ENCODE measurements at places on chromosomes 1 and 21.

GRCh38 chr1:181485287-181486097 lies 2.2 kb downstream of the CACNA1E start:
- no peak for DNase-seq

DNA sequence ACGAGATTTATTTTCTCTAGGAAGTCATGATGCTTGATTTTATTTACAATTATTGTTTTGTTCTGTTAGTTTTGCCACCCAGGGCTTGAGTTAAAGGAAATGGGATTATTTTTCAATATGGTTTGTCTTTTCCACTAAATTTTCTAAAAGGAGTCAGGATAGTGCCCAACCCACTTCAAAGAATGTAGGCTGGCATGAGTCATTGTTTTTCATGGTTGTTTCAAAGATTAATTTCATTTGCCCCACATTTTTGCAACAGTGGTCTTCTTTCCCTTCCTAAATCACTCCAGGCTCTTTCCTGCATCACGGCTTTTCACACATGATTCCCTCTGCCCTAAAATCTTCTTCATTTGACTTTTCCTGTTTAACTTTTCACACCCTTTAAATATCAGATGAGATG lies 2.5 kb downstream of the SLAMF6 start:
- DNase-seq = no peak

DNA sequence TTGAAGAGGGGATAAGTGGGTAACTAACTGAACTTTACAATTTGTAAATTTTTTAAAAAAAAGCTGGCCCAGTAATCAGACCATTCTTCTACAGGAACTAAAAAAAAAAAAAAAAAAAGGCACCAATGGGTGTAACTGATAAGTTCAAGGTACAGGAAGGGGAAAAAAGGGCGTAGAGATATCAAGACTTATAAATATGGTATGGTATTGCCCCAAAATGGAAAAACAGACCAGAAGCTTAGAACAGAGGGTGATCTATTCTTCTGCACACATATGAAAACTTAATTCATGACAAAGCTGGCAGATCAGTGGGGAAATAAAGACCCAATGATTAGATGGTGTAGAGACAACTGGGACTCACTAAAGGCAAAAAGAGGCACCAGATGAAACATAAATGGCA lies 58.9 kb downstream of the LHX4 start:
- DNase-seq = no peak

DNA sequence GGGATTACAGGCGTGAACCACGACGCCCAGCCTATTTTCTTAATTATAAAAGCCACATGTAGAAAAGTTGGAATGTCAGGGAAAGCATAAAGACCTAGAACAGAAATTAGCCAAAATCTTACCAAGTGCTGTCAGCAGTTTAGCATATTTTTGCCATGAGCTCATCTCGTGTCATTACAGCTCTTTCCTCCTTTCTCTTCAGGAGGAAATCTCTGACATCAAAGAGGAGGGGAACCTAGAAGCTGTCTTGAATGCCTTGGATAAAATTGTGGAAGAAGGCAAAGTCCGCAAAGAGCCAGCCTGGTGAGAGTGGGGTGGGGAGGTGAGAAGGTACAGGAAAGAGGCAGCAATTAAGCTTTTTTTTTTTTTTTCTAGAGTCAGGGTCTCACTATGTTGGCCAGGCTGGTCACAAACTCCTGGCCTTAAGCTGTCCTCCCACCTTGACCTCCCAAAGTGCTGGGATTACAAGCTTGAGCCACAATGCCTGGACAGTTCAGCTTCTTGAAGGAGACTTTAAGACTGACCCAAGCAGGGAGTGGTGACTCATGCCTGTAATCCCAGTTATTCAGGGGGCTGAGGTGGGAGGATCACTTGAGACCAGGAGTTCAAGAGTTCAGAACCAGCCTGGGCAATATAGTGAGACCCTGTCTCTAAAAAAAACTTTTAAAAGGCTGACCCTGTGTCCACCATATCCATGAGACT lies 8.4 kb upstream of the BGLAP start:
- peak; percentile 65 for DNase-seq

GRCh38 chr21:38170704-38171682 lies 85.8 kb upstream of the KCNJ15 start:
- DNase-seq = no peak

DNA sequence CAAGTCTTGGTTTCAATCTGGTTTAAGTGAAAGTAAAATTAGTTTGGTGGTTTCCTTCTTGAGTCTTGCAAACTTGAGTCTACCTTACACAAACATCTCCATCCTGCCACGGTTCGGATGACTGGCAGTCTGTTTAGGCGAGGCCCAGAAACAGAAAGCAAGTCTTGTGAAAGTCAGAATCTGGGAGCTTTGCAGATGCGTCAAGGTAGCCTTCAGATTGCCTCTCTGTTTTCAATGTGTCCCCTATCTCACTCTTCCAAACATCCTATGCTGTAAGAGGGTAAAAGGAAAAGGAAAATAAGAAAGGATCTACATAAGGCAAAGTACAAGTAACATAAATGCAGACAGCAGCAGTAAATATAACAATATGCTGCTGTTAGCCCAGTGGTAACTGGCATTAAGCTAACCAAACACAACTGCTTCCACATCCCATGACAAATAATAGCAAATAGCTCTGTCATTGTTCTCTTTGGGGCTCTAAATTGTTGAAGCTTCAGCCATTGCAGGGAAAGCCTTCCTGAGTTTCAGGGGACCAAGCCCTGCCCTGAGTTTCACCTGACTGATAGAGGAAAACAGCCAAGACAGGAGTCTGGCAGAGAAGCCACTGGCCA lies 26.2 kb upstream of the C1orf105 start:
- no peak for DNase-seq

GRCh38 chr1:185170291-185170848 lies 13.4 kb downstream of the SWT1 start:
- DNase-seq = no peak

GRCh38 chr1:10549904-10550664 lies 75.3 kb downstream of the PEX14 start:
- DNase-seq = peak; percentile 17

DNA sequence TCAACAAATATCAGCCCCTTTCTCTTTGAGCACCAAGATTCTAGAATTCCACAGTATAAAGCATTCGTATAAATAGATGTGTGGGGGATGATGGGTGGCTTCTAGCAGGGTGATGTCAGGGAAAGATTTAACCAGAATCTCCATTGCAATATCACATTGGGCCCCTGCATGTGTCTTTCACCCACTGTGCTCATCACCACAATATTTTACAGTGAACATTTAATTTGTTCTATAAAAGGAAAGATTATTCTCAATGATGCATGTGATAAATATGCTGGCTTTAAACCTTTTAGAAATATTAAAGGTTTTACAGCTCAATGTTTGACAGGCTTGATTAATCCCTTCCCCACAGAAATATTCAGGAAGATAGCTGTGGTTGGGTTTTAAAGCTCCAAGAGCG lies 457.8 kb upstream of the DAB1 start:
- no peak for DNase-seq

DNA sequence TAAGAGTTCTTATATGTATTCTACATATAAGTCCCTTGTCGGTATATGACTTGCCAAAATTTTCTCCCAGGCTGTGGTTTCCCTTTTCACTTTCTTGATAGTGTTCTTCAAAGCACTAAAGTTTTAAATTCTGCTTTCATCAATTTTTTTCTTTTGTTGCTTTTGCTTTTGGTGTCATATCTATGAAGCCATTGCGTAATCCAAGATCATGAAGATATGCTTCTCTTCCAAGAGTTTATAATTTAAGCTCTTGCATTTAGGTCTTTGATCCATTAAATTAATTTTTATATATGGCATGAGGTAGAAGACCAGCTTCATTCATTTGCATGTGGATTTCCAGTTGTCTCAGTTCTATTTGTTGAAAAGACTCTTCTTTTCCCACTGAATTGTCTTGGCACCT lies 22.2 kb downstream of the DESI2 start:
- no peak for DNase-seq

GRCh38 chr1:110425612-110426152 lies 18.2 kb upstream of the LAMTOR5 start:
- DNase-seq = no peak

Measured in GM04504 (cell line).